ENCODE measurements at places on chromosomes 11 and 22. TPM values are rescaled to one million over a fixed set of nuclear protein-coding genes. Genes with fewer than 3 reads are reported as not detected.
A peak's percentile ranks its signal among the peaks of the same experiment; 100 is the strongest.

GRCh38 chr11:2933375-2934020, 4.3 kb upstream of the PHLDA2 start:
- peak; percentile 64 for DNase-seq

- no peak for DNase-seq
Observed at GRCh38 chr22:46407748-46408147, 72.2 kb downstream of the TRMU start.

GRCh38 chr11:19442554-19442910, 201.8 kb upstream of the E2F8 start:
- no peak for DNase-seq

GRCh38 chr11:103070142-103070541, 21.8 kb downstream of the DCUN1D5 start:
- DNase-seq: no peak

DNA sequence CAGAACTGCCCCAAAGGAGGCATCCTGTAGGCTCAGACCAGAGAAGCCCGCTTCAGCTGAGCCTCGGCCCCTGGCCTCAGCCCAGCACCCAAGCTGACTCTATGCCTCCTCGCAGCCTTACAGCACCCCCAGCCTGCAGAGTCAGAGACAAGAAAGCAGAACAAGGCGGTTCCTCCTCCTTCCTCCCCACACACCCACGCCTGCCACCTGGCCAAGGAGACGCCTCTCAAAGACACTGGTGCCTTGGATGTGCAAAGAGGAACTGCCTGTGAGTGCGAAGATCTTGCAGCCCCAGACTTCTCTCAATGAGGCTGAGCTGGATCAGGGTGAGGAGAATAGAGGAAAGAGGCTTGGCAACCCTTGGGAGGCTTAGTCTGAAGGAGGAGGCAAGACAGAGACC, 60.2 kb downstream of the PDE2A start:
- no peak for DNase-seq

DNA sequence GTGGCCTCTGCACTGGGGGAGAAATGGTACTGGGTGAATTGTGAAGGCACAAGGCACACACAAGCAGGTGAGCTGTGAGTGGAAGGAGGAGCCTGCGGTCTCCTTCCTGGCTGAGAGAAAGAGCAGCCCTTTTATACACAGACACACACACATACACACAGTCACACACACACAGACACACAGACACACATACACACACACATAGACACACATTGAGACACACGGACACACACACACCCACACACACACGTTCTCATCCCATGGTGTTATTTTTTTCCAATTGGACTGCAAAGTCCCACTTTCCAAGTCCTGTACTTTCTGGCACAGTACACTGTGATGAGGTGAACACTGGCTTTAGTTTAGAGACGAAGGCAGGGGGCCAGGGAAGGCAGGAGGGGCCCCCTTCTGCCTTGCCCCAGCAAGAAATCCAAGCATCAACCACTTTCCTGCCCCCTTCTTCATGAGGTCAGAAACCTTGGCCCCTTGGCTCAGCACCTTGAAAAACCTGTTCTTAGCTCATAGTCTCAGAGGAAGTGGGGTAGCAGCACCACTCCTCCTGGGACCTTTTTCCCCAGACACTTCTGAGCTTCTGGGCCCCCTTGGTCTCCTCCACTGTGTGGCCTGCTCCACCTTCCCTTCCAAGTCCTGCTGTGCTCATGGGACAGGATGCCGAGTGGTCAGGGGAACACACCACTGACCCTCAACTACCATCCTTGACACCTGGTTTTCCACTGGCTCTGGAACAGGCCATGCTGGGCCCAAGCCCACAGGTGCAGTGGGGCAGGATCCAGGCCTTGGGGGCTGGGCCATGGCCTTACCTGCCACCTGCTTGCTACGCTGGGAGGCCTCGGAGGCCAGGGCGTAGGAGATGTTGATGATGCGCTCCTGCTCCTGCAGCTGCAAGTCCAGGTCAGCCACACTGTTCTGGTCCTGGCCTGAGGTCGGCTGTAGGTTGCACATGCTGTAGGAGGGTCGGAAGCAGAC, 43.8 kb downstream of the C11orf58 start:
- no peak for DNase-seq

- no peak for DNase-seq
Observed at GRCh38 chr11:95567685-95568084, 221.9 kb downstream of the FAM76B start.

GRCh38 chr22:23067023-23067650, 3.2 kb upstream of the GNAZ start:
- peak; percentile 3 for DNase-seq

DNA sequence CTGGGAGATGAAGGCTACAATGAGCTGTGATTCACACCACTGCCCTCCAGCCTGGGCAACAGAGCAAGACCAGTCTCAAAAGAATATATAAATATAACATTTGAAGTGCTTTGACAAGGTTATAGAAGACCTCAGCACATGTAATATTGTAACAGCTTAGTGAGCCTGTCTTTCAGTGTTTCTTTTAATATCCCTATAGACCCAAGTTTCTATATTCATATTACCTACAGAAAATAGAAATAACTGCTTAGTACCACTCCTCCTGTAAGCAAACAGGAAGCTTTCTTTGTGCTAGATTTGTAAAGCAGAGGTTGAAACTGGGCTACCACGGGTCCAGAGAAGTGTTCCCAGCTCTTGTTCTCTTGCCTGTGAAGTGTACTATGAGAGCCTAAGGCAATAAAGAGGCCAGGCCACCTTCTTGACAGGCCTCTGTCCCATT, 68.2 kb downstream of the PPP2R1B start:
- DNase-seq: no peak

DNA sequence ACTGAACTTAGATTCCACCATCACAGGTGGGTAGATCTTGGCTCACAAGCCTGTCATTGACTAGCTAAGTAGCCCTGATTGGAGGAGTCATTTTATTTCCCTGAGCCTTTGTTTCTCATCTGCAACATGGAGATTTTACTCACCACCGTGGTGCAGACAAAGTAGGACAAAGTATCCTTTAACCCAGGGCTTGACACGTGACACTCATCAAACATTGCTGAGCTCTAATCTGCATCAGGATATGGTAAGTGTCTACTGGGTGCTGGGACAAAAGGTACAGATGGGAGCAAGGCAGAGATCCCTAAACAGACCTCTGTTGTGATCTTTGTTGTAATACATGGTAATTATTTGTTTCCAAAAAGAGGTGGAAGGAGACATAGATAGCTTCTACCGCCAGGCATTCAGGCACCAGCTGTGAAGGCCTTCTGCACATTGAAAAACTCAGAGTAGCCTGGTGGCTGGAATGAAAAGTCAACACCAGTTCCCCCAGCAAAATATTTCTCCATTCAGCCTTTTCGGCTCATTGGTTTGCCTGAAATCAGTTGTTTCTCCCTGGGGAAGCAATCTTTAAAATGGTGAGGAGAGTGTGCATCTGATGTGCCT, 18.3 kb upstream of the MICAL2 start:
- DNase-seq: no peak

GRCh38 chr22:19566279-19567156, 42.3 kb upstream of the CLDN5 start:
- no peak for DNase-seq

- no peak for DNase-seq
Observed at GRCh38 chr11:67120456-67120855, 1.4 kb downstream of the KDM2A start.

DNA sequence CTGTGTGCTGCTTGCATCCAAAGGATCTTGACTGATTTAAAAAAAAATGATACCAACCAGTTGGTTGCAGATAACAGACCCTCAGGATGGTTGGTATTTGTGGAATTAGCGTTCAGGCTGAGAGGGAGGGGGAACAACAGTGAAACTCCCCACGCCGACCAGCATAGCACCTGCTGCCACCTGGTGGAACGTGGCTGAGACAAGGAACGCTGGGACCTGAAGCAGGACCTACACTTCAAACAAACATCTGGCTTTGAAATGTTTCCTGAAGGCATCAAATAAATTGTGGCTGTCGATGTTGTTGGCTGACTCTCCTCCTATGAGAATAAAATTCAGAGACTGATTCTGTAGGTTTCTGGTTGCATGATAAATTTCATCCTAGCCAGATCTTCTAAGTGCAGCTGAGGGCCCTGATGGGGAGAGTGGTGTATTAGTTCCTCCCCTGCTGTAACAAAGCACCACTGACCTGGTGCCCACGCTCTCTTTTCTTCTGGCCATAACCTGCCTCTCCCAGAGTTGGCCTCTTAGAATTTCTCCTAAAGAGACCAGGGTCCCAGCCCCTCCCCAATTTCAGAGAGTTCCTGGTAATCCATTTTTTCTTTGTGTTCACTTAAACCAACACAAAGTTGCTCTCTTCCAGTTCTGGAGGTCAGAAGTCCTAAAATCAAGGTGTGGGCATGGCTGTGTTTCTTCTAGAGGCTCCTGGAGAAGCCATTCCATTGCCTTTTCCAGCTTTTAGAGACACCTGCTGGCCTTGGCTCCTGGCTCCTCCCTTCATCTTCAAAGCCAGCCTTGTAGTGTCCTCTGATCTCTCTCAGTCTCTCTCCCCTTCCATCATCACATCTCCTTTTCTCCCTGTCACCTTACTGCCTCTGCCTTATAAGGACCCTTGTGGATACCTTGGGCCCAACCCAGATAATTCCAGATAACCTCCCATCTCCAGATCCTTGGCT, 17.3 kb downstream of the APOL2 start:
- DNase-seq: peak; percentile 58

DNA sequence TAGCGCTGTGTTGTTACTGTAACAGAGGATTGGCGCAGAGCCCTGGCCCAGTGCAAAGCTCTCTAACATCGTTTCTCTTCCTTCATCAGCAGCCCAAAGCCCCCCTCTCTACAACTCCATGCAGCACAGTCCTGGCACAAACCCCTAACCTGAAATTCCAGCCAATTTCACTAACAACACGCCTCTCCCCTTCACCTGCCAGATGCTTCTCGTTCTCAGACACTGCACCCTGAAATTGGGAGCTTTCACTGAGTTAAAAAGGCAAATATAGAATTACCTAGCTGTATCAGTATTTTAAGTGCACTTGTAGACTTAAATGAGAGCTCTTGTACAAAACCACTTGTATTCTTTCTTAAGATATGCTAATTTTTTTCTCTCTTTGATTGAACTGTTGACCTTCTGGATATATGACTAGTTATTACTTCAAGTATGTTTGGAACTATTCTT, 16.3 kb downstream of the GRAP2 start:
- DNase-seq: no peak

DNA sequence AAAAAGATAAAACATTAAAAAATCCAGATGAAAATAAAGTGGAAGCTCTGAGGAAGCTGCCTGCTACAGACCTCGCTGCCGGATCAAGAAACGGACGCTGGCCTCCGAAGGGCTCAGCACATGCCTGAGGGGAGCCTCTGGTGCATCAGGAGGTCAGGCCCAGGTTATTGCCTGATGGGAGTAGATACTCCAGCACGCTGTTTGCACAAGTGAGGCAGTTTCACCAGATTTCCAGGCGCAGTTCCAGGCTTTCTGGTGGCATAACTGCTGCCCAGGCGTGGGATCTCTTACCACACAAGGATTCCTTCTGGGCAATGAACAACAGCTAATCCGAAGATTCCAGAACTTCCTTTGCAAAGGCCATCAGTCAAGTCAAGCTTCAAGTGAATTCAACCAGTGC, 154.2 kb downstream of the MPPED1 start:
- DNase-seq: no peak

DNA sequence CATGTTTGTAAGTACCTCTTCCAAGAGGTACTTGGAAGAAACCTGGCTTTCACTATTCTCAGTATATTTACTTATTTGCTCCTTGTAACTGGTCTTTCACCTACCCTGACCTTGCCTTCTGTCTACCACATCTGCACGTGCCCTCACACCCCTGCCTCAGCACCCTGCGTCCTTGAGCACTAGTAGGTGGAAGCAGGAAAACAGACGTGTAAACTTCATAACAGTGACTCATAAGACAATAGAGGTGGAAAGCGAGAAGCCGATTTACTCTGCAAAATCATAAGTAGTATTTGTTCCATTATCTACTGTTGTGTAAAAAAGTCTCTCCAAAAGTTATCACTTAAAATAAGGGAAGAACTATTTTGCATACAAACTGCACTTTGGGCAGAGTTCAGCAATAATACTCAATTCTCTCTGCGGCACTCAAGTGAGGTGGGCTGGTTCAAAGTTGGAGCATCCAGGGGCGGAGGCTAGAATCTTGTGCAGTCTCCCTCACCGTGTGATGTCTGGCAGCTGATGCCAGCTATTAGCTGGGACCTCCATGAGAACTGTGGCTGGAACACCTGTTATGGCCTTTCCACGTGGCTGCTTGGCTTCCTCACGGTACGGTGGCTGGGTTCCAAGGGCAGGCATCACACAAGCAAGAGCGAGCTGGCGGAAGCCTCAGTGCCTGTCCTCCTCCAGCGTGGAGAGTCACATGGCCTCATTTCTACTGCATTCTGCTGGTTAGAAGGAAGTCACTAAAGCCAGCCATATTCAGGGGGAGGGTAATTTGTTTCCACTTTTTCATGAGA, 30.4 kb downstream of the PACS1 start:
- peak; percentile 84 for DNase-seq

GRCh38 chr11:66489636-66490035, 9.4 kb downstream of the DPP3 start:
- no peak for DNase-seq

DNA sequence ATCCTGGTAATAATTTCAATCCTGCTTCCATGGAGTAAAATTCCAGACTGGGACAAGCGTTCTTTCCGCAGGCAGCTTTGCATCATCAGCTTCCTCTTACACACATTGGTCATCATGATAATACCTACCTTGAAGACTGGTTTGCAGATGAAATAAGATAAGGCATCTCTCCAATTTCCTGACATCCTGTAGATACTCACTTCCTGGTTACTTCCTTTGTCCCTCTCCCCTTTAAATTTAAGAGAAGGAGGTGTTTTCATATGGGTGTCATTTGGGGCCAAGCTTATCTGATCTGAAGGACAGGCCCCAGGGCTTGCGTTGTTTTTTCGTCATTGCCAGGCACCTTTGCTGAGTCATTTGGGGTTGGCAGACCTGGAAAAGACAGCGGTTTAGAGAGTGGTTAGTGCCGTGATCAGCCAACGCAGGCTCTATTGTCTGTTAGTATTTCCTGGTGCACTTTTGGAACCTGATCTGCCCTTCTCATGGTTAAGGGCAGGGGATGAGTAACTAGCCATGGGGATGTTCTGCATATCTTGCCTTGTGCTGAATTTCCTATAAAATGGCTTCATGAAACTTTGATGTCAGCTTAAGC, 24.1 kb downstream of the GRAMD1B start:
- DNase-seq: peak; percentile 73

Gene PRRG4
- 0.25 TPM for total RNA-seq

Gene PGGHG
- total RNA-seq: 377 TPM

Gene LSP1
- total RNA-seq: 687 TPM

Gene IL18
- total RNA-seq: not detected

Gene TMEM121B
- total RNA-seq: 0.05 TPM
